ENCODE measurements at places on chromosomes 6 and 20.

- no peak for DNase-seq
Measured at GRCh38 chr6:55827818-55828522, 47.4 kb downstream of the BMP5 start.

GRCh38 chr20:22389836-22390542 lies 194.4 kb downstream of the FOXA2 start:
- no peak for DNase-seq

DNA sequence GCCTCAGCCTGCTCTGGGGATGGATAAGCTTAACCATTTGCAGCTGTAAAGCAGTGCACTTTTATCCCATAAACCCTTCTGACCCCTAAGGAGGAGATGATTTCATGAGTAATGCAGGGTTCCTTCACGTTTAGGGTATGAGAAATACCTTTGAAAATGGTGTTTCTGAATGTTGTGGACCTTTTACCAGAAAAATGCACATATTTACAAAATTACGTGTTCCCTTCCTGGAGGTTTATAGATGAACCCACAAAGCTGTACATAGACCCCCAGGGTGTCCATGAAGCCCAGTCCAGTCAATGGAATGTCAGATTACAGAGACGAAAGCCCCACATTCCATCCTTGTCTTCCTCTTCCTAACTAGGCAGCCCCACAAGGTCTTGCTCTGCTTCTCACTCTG lies 78.6 kb upstream of the INSM1 start:
- DNase-seq = no peak

- DNase-seq = no peak
Measured at GRCh38 chr20:44596876-44597275, 14.5 kb downstream of the PKIG start.

DNA sequence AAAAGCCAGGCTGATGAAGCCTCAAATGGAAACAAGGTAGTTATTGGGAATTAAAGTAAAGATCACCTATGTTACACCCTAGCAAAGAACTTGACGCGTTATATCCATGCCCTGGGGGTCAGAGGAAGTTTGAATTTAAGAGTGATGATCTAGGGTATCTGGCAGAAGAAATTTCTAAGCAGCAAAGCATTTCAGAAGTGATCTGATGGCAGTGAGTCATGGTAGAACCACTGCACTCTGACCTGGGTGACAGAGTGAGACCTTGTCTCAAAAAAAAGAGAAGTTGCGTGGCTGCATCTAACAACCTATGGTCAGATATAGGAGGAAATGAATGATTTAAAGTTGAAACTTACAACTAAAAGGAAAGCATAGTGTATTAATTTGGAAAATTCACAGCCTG lies 45.2 kb downstream of the SCP2D1 start:
- no peak for DNase-seq

All from hindlimb muscle (tissue), 1 donor.